AG09309 (cell line): ENCODE measurements at places on chromosomes 16 and 17.

DNA sequence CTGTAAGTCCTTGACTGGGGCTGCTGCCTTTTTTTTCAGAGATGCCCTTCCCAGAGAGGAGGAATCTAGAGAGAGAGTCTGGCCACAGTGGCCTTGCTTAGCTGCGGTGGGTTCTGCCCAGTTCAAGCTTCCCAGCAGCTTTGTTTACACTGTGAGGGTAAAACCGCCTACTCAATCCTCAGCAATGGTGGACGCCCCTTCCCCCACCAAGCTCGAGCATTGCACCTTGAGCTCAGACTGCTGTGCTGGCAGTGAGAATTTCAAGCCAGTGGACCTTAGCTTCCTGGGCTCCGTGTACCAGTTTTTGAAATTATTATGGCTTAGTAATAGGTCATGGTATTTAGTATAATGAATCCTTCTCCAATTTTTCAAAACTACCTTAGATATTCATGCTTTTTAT lies 395.4 kb downstream of the NPIPA7 start:
- no peak for DNase-seq

DNA sequence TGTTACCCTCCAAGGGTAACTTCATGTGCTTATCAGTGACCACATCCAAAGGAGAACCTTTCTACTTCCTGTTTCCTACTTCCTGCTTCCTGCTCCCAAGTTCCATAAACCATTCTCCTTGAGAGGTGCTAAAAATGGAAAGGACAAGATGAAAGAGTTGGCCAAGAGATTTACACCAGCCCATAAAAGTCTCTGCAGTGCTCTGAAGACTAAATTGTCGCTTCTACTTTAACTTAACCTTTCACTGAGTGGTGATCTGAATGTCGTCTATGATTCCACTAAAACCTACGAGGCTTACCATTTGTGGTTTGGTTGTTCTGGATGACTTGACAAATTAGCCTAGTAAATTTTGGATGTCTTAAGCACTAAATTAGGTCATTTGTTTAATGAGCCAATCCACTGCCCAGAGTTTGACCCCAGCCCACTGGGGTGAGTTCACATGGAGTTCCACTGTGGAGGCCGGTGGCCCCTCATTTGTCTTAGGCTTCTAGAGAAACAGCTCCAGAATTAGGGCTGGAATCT lies 333.1 kb downstream of the FOXL1 start:
- no peak for DNase-seq

- no peak for DNase-seq
Measured at GRCh38 chr17:57471868-57472368, 215.6 kb downstream of the MSI2 start.

DNA sequence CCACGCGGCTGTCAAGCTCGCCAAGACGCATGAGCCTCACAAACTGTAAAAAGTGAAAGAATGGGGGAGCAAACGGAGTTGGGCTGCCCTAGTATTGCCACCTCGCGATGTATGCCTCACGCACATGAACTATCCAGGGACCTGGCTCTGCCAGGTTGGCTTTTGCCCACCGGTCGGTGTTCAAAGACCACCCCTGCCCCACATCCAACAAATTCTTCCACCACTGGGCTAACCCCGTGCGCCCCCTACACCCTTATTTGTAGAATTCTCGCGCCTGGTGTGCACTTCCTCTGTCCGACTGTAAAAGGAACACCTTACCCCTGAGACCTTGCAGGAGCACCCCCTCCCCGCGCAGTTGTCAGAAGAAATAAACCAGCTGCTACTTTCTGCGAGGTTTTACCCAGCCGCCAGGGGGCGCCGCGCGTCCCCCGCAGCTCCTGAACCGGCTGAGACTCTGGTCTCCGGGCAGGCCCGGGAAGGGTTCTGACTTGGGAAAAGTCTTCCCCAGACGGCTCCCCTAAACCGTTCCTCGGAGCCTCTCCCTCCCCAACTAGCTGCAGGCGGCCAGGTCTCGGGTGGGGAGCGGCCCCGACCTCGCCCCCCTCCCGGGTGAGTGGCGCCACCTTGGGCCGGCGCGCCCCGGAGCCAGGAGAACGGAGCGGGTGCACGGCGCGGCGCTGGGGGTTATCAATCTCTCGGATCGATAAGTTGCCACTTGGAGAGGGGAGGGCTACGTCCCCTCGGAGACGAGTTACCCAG lies 1.7 kb upstream of the ZNF423 start:
- DNase-seq = no peak

DNA sequence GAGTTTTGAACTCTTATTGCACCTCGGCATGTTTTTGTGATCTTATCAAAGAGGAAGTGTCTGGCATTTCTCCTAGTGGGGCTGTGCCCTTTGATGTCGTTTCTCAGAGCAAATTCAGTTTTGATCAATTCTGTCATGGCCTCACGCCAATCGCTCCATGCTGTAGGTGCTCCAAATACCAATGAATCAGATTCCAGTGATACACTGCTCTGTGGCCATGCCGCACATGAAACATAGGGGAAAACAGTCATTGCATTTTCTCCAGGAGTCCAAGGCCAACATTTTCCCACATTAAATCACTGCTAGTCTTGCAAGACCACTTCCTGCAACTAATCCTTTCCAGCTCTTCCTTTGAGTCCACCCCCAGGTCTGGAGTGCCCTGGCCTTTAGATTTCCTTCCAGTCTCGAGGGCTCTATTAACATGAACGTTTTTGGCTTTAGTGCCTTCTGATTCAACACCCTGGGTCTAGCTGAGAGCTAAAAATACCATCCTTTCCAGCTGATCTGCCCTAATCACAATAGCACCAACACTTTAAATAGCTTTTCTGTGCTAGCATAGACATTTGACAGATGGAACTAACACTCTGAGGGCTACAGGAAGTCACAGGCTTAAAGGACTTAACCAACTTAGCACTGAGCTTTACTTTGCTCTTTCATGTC lies 18.2 kb upstream of the RASL10B start:
- DNase-seq = peak; percentile 95

DNA sequence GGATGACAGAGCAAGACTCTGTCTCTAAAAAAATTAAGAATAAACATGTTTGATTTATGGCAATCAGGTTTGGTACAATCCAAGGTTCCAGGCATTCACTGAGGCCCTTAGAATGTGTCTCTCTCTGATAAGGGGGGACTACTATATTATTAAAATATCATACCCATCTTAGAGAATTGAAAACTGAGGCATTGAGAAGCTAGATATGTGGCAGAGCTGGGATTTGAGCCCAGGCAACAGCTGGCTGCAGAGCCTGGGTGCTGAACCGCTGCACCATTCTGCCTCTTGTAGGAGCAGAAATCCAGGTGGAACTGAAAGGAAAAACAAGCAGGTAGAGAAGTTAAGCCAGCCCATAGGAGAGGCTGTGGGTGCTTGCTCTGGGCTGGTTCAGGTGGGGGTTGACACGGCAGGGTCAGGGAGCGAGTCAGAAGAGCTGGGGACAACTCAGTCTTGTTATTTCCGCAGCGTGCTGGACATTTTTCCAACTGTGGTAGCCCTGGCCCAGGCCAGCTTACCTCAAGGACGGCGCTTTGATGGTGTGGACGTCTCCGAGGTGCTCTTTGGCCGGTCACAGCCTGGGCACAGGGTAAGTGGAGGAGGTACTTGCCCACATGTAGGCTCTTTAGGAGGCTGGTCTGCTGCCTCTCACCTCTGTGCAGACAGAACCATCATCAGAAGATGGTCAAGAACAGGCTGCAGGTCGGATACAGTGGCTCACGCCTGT lies 62.5 kb downstream of the WIPI1 start:
- DNase-seq = no peak

DNA sequence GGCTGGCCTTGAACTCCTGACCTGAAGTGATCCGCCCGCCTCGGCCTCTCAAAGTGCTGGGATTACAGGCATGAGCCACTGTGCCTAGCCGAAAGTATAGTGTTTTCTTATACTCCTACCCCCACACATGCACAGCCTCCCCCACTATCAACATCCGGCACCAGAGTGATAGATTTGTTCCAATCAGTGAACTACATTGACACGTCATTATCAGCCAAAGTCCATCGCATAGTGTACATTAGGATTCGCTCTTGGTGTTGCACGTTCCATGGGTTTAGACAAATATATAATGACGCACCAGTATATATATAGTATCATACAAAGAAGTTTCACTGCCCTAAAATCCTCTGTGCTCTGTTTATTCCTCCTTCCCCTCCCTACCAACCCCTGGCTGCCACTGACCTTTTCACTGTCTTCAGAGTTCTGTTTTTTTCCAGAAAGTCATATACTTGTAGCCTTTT lies 11.9 kb upstream of the TM4SF5 start:
- no peak for DNase-seq

- no peak for DNase-seq
Measured at GRCh38 chr17:17382971-17383370, 79.8 kb downstream of the NT5M start.

DNA sequence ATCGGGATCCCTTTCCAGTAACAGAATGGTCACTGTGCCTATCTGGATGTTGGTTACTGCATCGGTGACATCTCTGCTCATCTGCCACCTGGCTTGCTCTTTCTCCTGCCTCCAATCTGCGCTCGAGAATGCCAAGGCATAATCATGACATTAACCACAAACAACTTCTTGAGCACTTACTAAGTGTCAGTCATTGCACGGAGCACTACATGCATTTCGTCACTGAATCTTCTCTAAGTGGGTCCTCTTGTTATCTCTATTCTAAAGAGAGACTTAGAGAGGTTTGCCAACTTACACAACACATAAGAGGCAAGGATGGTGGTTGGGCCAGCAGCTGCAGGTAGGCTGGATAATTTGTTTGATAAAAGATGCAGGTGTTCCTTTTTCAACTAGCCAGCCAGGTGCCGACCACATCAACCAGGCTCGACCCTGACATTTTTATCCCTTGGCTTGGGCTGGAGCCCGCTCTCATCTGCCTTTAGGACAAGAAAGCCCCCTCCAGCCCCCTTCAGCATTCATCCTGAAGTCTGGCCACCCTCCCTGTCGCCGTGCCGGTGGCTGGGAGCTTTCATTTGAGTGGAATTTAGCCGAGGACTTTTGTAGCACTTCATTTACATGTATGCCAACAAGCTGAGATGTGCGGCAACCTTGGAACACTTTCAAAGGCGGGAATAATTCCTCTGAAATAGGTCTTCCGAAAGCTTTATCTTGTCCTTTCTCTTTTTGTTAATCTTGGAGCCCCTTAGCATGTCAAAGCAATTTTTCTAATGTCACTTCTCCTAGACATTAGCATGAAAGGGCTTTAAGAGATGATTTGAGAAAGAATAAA lies 89.3 kb upstream of the NKD1 start:
- DNase-seq = no peak

GRCh38 chr16:1336619-1337018 lies 3.2 kb downstream of the BAIAP3 start:
- no peak for DNase-seq

GRCh38 chr17:47205419-47205963 lies 3.7 kb upstream of the MYL4 start:
- no peak for DNase-seq

- no peak for DNase-seq
Measured at GRCh38 chr17:2749058-2749783, at the start of gene CCDC92B. Gene CCDC92B, minus strand, starts transcription at chr17:2749652. Its CDS starts 14,507 bp downstream, at chr17:2735145.

- DNase-seq = no peak
Measured at GRCh38 chr16:24221219-24221618, 34.9 kb upstream of the CACNG3 start.

DNA sequence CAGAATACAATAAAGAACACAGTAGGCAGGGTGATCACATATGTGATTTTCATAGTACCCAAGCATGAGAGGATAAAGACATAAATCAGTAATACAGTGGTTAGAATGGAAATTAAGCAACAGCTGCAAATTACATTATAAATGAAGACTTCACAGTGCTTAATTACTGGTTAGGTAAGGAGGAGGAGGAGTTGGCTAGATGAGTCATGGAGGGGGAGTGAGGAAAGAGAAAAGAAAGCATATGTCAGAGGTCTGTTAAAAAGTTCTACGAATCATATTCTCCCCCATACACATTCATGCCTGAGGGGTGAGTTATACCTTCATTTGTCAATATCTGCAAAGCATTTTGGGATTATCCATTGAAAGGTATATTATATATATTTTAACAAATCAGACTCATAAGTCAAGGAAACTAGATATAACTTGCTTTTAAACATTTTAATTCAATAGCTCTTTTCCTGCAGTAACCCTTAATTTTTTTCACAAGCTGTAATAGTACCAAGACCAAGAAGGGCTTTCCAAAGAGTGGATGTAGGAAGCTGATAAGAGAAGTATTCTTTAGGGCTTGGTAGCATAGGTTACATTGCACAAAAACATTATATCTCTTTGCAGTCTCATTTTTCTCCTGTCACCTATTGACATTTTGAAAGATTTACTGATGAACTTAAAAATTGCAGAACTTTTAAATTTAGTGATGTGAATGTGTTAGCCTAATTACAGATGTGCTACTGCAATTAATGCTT lies 99.3 kb downstream of the STXBP4 start:
- DNase-seq = no peak

GRCh38 chr17:32596206-32596605 lies 109.4 kb downstream of the CDK5R1 start:
- no peak for DNase-seq

- no peak for DNase-seq
Measured at GRCh38 chr17:35795007-35795870, at the start of gene MMP28. Gene MMP28, minus strand, starts transcription at chr17:35795641. Its CDS starts 264 bp downstream, at chr17:35795377.

DNA sequence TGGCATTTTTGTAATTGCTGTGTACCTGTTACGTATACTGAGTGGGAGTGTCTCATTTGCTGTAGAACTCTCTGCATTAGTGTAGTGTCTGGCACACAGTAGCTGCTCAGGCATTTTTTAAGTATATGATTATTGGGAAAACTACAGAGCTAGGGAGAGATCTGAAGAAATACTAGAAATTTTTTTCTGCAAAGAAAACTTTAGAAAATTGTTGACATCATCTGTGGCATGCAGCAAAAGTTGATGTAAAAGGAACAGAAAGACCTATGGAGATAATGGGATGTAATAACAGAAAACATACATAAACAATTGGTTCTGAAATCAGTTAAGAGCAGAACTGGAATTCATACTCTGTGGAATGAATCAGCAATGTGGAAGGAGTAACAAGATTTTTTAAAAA lies 11.6 kb downstream of the CLTC start:
- no peak for DNase-seq

DNA sequence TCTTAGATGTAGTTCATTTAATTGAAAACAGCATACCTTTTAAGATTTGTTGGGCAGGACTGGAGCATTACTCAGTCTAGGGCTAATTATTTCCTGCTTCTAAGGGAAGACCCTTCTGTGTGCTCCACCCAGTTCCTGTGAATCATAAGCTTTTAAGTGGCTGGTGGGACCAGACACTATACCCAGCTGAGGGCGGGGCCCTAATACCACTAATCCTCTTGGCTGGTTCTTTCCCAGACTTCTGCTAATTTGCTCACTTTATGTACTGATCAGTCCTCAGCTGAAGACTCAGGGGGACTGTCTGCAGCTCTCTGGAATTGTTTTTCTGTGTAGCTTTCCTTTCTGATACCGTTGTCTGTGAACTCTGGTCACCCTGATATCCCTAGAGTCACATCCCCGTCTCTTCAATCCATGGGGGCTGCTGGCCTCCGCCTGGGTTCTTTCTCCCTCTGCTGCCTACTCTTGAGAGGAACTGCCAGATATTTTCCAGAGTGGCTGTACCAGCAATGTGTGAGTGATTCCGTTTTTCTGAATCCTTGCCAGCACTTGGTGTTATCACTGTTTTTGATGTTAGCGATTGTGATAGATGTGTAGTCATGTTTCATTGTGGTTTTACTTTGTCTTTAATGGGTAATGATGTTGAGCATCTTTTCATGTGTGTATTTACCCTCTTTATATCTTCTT lies 35.1 kb downstream of the MFSD11 start:
- DNase-seq = peak; percentile 76

- DNase-seq = no peak
Measured at GRCh38 chr17:77802333-77802615, 156.2 kb upstream of the TNRC6C start.
